Activated CD4-positive, alpha-beta memory T cell treated with anti-CD3 and anti-CD28 coated beads, Interleukin-2, amount 10 ng/mL, durations not matched to agents 7 days and 5 days (primary cell): ENCODE measurements at places on chromosomes 11 and 22. TPM values are rescaled to one million over a fixed set of nuclear protein-coding genes. Genes with fewer than 3 reads are reported as not detected.

SCGB1D1 gene
- total RNA-seq, result not detected

OR5A1 gene
- total RNA-seq, result not detected

ARHGAP20 gene
- total RNA-seq, result 0.05 TPM

CNGA4 gene
- total RNA-seq, result 0.20 TPM

TRIM48 gene
- total RNA-seq, result not detected

PRG3 gene
- not detected for total RNA-seq

SOX6 gene
- not detected for total RNA-seq

ISX gene
- not detected for total RNA-seq

HRAS gene
- 52.5 TPM for total RNA-seq

INS gene
- not detected for total RNA-seq

CYB561A3 gene
- total RNA-seq, result 38.6 TPM

MCHR1 gene
- not detected for total RNA-seq

IL17RA gene
- 37.8 TPM for total RNA-seq

OR6A2 gene
- not detected for total RNA-seq

DTX4 gene
- total RNA-seq, result 0.48 TPM

PRR33 gene
- total RNA-seq, result 0.08 TPM

TMEM45B gene
- total RNA-seq, result 3.3 TPM

KCNJ4 gene
- total RNA-seq, result not detected

HTR3B gene
- not detected for total RNA-seq

CYP2D6 gene
- 2.4 TPM for total RNA-seq

SCGB1A1 gene
- total RNA-seq, result not detected

MGAT3 gene
- 0.55 TPM for total RNA-seq

PATZ1 gene
- total RNA-seq, result 19.5 TPM

GRM5 gene
- total RNA-seq, result not detected

GP1BB gene
- total RNA-seq, result not detected

CCDC73 gene
- not detected for total RNA-seq

UBQLN3 gene
- total RNA-seq, result not detected

MMP13 gene
- total RNA-seq, result not detected

VPREB1 gene
- total RNA-seq, result not detected

HSD17B12 gene
- 35.2 TPM for total RNA-seq

OR56A1 gene
- not detected for total RNA-seq

SLC17A6 gene
- not detected for total RNA-seq

CDKN1C gene
- 0.55 TPM for total RNA-seq

SLC6A5 gene
- not detected for total RNA-seq
